Mesothelial cell of epicardium (in vitro differentiated cells): ENCODE measurements at places on chromosomes 1 and 21.

GRCh38 chr1:35660581-35661473 lies 19.5 kb upstream of the PSMB2 start:
- H3K27me3 ChIP-seq: peaks cover 26% of the 10 kb centered on the region
- H3K27ac ChIP-seq: no peak overlapping the region
- H3K36me3 ChIP-seq: no peaks in the 10 kb centered on the region
- no peaks in the 10 kb centered on the region for H3K4me1 ChIP-seq
- no peak overlapping the region for H3K4me3 ChIP-seq
- DNase-seq: peak; percentile 34

GRCh38 chr1:60223158-60223557 lies 149.6 kb upstream of the C1orf87 start:
- DNase-seq: no peak
- no peak overlapping the region for H3K4me3 ChIP-seq
- peaks cover 41% of the 10 kb centered on the region for H3K27me3 ChIP-seq
- no peaks in the 10 kb centered on the region for H3K4me1 ChIP-seq
- H3K36me3 ChIP-seq: no peaks in the 10 kb centered on the region
- H3K27ac ChIP-seq: no peak overlapping the region

GRCh38 chr1:7617826-7618225 lies 153.3 kb upstream of the VAMP3 start:
- H3K27me3 ChIP-seq: peaks cover 28% of the 10 kb centered on the region
- H3K4me1 ChIP-seq: no peaks in the 10 kb centered on the region
- H3K27ac ChIP-seq: no peak overlapping the region
- no peak for DNase-seq
- H3K36me3 ChIP-seq: no peaks in the 10 kb centered on the region

- H3K4me1 ChIP-seq: no peaks in the 10 kb centered on the region
- no peak overlapping the region for H3K4me3 ChIP-seq
- no peak overlapping the region for H3K27ac ChIP-seq
- DNase-seq: no peak
- peaks cover 78% of the 10 kb centered on the region for H3K36me3 ChIP-seq
Observed at GRCh38 chr1:180384286-180385005, 117.9 kb downstream of the ACBD6 start.
